HCT116 (cell line): ENCODE measurements at places on chromosomes 6 and 20. TPM values are rescaled to one million over a fixed set of nuclear protein-coding genes. Genes with fewer than 3 reads are reported as not detected.

MUCL3 gene
- 0.15 TPM for total RNA-seq

COL10A1 gene
- total RNA-seq, result not detected

SPATA2 gene
- 6.6 TPM for total RNA-seq

SLC17A1 gene
- not detected for total RNA-seq

CAGE1 gene
- total RNA-seq, result 0.20 TPM

PGC gene
- total RNA-seq, result 1.2 TPM

MOG gene
- total RNA-seq, result not detected

TBXT gene
- total RNA-seq, result not detected

TRIM31 gene
- total RNA-seq, result not detected

ARMH2 gene
- not detected for total RNA-seq

SLC44A4 gene
- total RNA-seq, result 0.74 TPM

SIRPB1 gene
- total RNA-seq, result 1.9 TPM

FBXL4 gene
- 15.7 TPM for total RNA-seq
